Uterus (tissue), 4 donors: ENCODE measurements at places on chromosomes 5 and 9.

DNA sequence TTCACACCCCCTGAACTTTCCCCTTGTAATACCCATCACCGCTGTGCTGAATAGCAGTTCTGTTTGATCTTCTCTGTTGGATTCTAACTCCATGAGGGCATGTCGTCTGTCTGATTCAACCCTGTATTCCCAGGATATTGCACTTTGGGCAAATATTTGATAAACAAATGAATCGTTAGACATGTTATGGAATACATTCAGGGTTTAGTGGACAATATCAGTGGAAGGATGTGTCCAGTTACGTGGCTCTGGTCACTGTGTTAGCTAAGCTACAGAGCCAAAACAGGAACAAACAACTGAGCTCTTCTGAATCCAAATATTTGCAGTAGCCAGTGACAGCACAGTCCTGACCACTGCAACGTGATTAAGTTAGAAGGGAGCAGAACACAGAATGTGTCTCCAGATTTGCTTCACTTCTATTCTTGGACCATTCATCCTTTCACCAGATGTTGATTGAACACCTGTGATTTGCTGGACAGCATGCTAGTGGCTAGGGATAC is 13.2 kb downstream of the ANGPTL2 start:
- DNase-seq, result no peak

DNA sequence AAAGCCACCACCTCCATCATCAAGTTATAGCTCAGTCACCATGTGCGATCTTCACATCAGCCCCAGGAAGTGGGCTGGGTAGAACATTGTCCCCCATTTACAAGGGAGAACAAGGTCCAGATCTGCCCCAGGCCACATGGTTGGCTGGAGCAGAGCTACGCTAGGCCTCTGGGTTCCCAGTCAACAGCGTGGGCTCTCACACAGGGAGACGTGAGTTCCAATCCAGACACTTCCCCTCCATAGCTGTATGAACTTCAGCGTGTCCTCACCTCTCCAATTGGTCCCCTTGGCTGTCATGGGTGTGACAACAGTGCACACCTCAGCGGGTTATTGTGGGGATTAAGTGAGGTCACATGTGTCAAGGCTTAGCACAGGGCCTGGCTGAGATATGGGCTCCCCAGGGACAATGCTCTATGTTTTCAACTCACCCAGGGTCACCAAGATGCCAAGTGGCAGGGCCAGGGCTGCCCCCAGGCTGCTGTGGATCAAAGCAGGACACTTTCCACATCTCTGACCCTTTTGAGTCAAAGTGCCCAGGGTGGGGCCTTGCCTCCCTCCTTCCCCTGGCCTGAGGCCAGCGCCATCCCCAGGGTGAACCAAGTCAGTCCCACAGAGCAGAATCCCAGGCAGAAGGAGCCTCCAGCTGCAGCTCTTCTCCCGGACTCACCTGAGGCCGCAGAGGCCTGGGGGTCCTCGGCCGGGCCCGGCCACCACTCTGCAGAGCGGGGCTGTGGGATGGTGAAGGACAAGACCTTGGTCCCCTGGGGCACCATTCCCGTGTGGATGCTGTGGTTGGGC is 19.8 kb downstream of the AKNA start:
- no peak for DNase-seq

DNA sequence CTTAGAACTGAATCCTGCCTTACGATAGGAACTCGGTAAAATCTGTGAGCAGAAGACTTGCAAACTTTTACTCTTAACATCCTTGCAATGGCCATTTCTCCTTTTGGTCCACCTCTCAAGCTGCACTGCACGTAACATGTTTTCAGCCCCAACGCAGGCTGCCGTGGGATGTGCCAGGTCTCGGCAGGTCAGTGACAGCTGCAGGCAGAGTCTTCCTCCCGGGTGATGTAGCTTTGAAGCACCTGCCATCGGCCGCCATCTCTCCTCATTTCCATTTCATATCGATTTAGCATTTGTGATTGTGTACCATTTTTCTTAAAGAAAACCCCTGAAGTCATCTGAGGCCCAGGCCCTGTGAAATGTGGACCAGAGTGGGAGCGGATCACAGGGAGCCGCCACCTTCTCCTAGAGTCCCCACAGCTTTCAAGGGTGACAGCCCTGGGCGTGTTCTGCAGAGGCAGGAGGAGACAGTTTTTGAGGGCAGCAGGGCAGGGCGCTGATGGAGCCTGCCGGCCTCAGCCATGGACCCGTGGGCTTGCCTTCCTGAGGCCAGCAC is 25.8 kb upstream of the LPCAT1 start:
- no peak for DNase-seq

- no peak for DNase-seq
These were observed 46.2 kb upstream of the RNF20 start for GRCh38 chr9:101487443-101487840.

DNA sequence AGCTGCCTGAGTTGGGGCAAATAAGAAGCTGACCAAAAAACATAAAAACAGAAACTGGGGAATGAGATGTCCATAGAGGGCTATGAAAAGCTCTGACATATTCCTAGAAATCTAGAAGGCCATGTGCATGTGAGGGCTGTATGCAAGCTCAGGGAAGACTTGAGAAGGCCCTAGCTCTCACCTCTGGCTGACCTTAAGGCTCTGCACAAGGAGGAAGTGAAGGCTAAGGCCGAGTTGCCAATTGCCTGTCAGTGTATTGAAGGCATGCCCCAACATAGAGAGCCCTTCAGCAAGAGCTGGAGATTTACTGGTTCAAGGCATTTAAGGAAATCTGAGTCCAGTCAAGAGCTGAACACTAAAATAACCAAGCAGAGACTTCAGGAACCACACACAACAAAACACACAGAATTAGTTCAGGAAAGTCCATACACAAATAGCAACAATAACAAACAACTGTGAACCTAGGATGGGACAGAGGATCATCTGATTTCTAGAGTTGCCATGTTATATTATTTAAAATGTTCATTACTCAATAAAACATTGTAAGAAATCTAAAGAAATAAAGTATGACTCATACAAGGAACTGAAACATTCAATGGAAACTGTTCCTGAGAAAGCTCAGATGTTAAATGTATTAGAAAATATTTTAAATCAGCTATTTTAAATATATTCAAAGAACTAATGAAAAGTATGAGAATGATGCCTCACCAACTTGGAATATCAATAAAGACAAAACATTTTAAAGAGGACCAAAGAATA is 161.8 kb downstream of the AUH start:
- DNase-seq, result no peak
